NCI-H1436 treated with DMSO at 0.1 percent for 48 hours (cell line): ENCODE measurements at places on chromosomes 2 and 18.

GRCh38 chr2:151198645-151199044 lies 63.0 kb downstream of the RBM43 start:
- no peak for DNase-seq

GRCh38 chr18:38552732-38553321 lies 987.2 kb upstream of the CELF4 start:
- no peak for DNase-seq

GRCh38 chr18:43877616-43878321 lies 600.5 kb upstream of the SYT4 start:
- DNase-seq, result no peak

DNA sequence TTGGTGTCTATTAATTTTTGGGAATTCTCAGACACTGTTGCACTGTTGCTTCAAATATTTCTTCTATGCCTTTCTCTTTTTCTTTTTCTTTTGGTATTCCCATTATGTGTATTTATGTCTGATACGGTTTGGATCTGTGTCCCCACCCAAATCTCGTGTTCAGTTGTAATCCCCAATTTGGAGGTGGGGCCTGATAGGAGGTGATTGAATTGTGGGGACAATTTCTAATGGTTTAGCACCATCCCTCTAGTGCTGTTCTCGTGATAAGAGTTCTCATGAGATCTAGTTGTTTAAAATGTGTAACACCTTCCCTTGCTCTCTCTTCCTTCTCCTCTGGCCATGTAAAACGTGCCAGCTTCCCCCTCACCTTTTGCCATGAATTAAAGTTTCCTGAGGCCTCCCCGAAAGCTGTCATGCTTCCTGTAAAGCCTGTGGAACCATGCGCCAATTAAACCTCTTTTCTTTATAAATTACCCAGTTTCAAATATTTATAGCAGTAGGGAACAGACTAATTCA lies 26.8 kb downstream of the EHBP1 start:
- no peak for DNase-seq
